NCI-H2029 treated with DMSO at 0.1 percent for 48 hours (cell line): ENCODE measurements at places on chromosomes 11 and 22.

DNA sequence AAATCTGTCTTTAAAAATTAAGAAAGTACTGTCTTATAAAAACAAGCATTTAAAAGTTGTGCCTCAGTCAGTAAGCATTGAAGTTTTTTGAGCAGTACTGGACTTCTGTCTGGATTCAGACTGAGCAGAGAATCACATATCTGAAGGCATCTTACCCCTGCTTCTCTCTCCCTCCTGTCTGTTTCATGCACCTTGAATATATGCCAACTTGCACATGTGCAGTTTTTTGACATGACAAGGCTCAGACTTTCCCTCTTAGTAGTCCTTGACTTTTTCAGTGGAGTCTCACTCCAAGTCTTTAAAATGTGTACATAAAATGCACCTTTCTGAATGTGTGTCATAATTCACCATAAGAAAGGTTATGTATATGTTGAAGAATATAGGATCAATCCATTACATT lies 19.8 kb downstream of the SPECC1L start:
- DNase-seq, result no peak

- no peak for DNase-seq
Observed at GRCh38 chr11:76735841-76736240, 47.3 kb upstream of the TSKU start.

GRCh38 chr11:35619855-35620640 lies 1.8 kb downstream of the FJX1 start:
- DNase-seq, result no peak

GRCh38 chr22:27472975-27473374 lies 328.6 kb downstream of the MN1 start:
- DNase-seq, result no peak

- no peak for DNase-seq
Observed at GRCh38 chr22:27088026-27088425, 430.6 kb downstream of the MIAT start.

GRCh38 chr22:48929276-48929790 lies 898.3 kb downstream of the BRD1 start:
- DNase-seq, result no peak

GRCh38 chr22:46731246-46732040 lies 6.6 kb downstream of the CERK start:
- peak; percentile 33 for DNase-seq

DNA sequence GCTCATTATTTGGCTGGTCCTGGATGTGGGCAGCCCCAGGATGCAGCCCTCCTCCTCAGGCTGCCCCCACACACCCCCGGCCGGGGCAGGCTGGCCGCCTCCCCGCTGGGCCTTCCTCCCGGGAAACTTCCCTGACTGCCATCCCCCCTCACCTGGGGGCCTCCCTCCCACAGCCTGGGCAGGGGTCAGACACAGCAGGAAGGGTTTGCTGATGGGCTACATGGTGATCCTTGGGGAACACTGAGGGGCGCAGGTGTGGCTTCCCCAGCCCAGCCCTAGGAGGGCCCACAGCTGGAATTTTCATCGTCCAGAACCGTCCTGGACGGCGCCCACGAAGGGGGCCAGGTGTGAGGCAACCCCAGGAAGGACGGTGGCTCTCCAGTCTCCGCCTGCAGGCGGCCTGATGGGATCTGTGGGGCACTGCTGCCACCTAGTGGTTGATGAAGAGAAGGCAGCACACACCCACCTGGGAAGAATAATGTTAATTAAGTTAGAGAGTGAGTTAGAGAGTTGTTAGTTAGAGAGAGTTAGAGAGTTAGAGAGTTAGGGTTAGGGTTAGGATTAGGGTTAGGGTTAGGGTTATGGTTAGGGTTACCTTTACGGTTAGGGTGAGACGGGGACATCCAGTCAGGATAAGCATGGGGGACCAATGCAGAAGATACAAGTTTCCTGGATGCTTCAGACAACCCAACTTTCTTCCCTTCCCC lies 75.9 kb upstream of the PRR5 start:
- peak; percentile 22 for DNase-seq

- DNase-seq, result peak; percentile 28
Observed at GRCh38 chr11:72085621-72086351, 5.1 kb downstream of the LRRC51 start.

DNA sequence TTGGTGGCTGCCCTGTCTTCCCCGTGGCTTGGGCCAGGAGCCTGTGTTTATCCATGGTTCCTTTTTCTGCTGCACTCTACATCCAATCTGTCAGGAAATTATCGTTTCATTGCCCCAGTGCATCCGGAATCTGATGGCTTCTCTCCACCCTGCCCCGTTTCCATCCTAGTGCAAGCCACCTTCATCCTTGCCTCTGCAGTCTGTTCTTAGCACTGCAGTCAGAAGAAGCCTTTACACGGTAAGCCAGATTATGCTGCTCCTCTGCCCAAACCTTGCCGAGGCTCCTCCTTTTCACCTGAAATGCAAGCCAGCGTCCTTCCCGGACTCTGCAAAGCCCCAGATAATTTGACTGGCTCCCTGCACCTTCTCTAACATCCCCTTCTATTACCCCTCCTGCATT lies 45.1 kb downstream of the PARVG start:
- DNase-seq, result no peak

- DNase-seq, result no peak
Observed at GRCh38 chr11:116189408-116190170, 583.2 kb downstream of the BUD13 start.

DNA sequence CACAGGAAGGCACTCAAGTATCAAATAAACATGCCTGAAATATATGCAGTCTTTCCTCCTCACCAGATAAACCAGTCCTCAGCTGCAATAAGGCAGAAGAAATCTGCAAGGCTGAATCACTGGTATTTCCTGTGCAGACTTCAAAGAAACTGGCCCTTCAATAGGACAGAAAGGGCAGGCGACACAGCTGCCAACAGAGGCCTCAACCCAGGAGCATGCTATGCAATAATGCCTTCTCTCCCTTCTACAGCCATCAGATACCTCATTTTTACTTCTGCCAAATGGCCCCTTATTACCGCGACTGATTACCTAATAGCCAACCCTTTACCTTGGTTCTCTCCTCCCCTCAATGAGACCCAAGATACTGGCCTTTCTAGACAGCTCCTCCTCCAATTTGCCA lies 8.0 kb downstream of the NUMA1 start:
- DNase-seq, result no peak

GRCh38 chr11:116793772-116794097 lies 2.1 kb upstream of the APOA5 start:
- no peak for DNase-seq

GRCh38 chr11:58658623-58659022 lies 36.2 kb downstream of the CNTF start:
- no peak for DNase-seq

GRCh38 chr11:38562562-38562961 lies 1964.5 kb upstream of the RAG2 start:
- no peak for DNase-seq

GRCh38 chr22:38180841-38181452 lies 683 bp downstream of the PLA2G6 start:
- DNase-seq, result no peak

DNA sequence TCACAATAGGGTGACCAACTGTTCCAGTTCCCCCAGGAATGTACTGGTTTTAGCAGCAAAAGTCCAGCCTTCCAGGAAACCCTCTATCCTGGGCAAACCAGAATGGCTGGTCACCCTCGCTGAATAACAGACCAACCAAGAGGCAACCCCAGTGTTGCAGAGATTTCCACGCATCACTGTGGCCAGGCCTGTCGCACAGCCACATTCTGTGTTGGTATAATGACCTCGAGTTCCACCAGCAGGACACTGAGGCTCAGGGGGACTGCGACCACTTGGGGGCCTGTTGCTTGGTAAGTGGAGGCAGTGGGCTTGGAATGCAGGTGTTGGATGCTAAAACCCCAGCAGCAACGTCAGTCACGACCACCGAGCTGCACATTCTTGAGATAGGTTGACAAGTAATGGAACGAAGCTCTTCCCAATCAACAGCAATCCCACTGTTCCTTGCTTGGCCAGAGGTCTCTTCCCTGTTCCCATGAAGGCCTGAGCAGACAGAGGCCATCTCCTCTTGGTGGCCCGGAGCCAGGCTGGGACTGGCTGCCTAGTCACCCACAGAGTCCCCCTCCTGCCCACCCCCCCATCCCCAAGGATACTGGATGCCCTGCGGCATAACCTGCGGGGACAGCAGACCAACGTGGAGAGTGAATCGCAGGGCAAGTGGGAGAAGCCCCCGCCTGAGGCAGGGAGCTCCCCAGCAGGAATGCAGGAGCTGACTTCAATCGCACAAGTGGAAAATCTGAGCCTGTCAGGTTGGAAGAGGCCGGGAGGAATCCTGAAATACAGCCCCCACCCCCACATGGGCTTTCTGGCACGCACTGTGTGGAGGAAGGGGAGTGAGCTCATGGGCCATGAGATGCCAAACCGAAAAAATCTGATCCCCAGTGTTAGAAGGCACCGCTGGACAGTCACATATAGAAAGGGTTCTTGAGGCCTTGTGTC lies 43.4 kb upstream of the MN1 start:
- DNase-seq, result no peak

GRCh38 chr11:34343153-34343552 lies 14.7 kb downstream of the ABTB2 start:
- DNase-seq, result no peak
